ENCODE measurements at places on chromosomes 12 and 14. TPM values are rescaled to one million over a fixed set of nuclear protein-coding genes. Genes with fewer than 3 reads are reported as not detected.
A peak's percentile ranks its signal among the peaks of the same experiment; 100 is the strongest.

Gene OAS2
- total RNA-seq = 0.98 TPM

Gene AGAP2
- total RNA-seq = 0.40 TPM

Gene TSPAN11
- not detected for total RNA-seq

Gene NUAK1
- 8.3 TPM for total RNA-seq

Gene LRRC10
- total RNA-seq = not detected

Gene TAS2R30
- total RNA-seq = 2.9 TPM

Gene MYL2
- not detected for total RNA-seq

Gene ERH
- 197 TPM for total RNA-seq

Gene SERPINA3
- not detected for total RNA-seq

Gene GLIPR1L1
- not detected for total RNA-seq

Gene IAPP
- total RNA-seq = not detected

Gene CBX5
- 108 TPM for total RNA-seq

GRCh38 chr12:43291516-43291915 lies 260.5 kb downstream of the ADAMTS20 start:
- DNase-seq = no peak
- H3K4me1 ChIP-seq = no peaks in the 10 kb centered on the region
- no peaks in the 10 kb centered on the region for H3K27me3 ChIP-seq

GRCh38 chr12:103691063-103691462 lies 104.0 kb downstream of the STAB2 start:
- no peaks in the 10 kb centered on the region for H3K4me1 ChIP-seq
- no peak overlapping the region for H3K4me3 ChIP-seq
- H3K27ac ChIP-seq = no peak overlapping the region

GRCh38 chr14:54396493-54397335 lies at the start of gene CDKN3:
Gene CDKN3 (plus strand): TSS chr14:54397007. CDS start chr14:54397069, 62 bp downstream.
- 0 out of 2 replicates have a peak within 1 kb of the TSS, but pooled peaks have one; percentile 21 for H3K27ac ChIP-seq
- peak within 1 kb of the TSS; percentile 96 for H3K4me3 ChIP-seq
- H3K4me1 ChIP-seq = peaks cover 22% of the 10 kb centered on the region
- peak; percentile 97 for DNase-seq
- H3K27me3 ChIP-seq = no peaks in the 10 kb centered on the region

DNA sequence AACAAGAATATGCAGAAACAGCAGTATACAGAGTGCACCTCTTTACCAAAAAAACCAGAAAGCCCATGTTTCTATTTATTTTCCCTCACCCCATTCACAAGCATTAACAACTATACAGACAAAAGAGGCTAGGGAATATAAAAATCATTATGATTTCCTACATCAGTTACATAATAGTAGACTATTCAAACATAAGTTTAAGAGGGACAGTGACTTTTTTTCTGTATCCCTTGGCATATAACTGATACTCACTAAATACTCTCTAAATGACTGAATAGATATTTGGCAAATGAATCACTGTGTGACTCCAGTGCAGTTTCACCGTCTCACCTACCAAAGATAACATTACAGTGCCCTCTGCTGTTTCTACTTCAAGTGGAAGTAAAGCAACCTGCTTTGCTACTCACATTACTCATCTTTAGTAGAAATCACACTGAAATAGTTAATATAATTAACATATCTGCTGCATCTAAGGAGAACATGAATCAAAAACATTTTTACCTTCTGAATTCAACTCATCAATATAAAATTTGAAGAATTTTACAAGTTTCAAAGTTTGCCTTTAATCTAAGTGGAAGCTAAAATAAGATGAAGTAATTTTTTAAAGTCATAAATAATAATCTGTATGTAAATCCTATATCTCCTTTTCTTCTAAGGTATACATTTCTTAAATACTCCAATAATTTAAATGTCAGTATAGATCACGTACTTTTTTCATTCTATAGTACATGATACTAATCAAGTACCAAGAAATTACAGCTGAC lies 103.8 kb downstream of the OSBPL8 start:
- H3K27ac ChIP-seq = peak overlapping the region; percentile 78
- H3K27me3 ChIP-seq = no peaks in the 10 kb centered on the region
- H3K4me1 ChIP-seq = peaks cover 8% of the 10 kb centered on the region

GRCh38 chr12:59459966-59460660 lies 135.7 kb upstream of the SLC16A7 start:
- DNase-seq = peak; percentile 41
- H3K4me3 ChIP-seq = no peak overlapping the region
- H3K4me1 ChIP-seq = peaks cover 8% of the 10 kb centered on the region
- H3K36me3 ChIP-seq = no peaks in the 10 kb centered on the region
- no peak overlapping the region for H3K27ac ChIP-seq

- no peak overlapping the region for H3K4me3 ChIP-seq
- no peaks in the 10 kb centered on the region for H3K27me3 ChIP-seq
- no peak for DNase-seq
- no peak overlapping the region for H3K27ac ChIP-seq
- peaks cover 11% of the 10 kb centered on the region for H3K4me1 ChIP-seq
Measured at GRCh38 chr12:42908712-42909111, 319.2 kb upstream of the PRICKLE1 start.

- no peaks in the 10 kb centered on the region for H3K36me3 ChIP-seq
- H3K4me3 ChIP-seq = no peak overlapping the region
- no peaks in the 10 kb centered on the region for H3K4me1 ChIP-seq
- DNase-seq = no peak
Measured at GRCh38 chr12:16670456-16671050, 64.6 kb upstream of the LMO3 start.

DNA sequence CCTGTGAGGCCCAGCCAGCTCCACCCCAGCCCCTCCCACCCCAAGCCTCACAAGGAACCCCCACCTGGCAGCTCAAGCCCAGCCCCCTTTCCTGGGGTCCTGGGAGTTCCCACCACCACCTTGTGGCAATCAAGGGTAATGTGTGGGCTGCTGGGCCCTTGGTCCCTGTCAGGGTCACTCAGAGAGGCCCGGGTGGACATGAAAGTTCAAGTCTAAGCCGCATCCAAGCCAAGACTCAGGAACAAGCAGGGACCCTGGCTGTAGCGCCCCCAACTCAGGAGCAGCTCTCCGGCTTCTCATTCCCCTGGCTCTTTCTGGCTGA lies 106.4 kb upstream of the C14orf180 start:
- H3K4me1 ChIP-seq = no peaks in the 10 kb centered on the region
- no peak overlapping the region for H3K27ac ChIP-seq

DNA sequence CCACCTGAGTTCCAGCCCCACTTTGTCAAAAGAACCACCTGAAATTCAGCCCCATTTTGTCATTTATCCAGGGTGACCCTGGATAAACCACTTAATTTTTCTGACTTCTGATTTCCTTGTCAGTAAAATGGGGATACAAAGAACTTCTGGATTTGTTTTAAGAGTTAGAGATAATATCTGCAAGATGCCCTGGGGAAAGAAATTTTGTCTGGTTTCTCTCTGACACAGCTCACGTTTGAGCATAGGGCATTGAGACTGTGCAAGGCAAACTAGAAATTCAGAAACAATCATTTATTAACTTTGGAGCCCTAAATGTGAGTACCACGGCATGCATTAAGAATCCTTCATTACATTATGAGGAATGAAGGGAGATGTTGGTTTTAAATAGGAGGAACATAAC lies 37.2 kb downstream of the TMTC2 start:
- DNase-seq = no peak
- no peak overlapping the region for H3K4me3 ChIP-seq
- no peaks in the 10 kb centered on the region for H3K4me1 ChIP-seq
- no peaks in the 10 kb centered on the region for H3K36me3 ChIP-seq
- H3K27ac ChIP-seq = no peak overlapping the region
- no peaks in the 10 kb centered on the region for H3K27me3 ChIP-seq

DNA sequence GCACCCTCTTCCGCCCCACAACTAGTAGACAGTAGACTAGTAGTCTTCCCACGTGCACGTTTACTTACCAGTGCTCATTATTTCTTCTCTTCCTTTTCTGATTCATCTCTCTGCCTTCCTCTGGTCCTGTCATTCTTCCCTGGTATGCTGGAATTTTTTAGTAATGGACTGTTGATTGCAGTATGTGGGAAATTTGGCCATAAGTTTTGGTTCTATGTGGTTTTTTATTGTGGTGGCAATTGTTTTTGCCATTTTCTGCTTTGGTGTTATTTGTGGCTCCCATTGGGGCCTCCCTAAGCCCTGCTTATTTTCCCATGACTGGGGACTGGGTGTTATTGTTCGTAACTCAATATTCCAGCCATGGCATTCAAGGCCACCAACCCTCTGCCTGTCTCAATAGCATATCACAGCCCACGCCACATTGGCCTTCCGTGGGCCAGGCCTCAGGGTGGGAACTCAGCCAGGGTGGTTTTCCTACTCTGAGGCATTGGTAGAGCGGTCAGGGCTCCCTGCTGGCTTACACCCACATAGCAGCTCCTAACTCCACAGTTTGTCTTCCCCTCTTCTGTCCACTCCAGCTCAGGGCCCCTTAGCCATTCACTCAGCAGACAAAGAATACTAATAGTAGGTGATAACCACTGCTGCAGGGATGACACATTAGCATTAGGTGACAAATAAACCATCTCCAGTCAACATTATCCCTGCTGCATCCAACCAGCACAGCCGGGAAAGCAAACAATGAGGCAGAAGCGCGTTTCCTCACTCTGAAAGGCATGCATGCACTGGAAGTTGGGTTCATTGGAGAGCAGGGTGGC lies 321.5 kb downstream of the CACNA1C start:
- no peaks in the 10 kb centered on the region for H3K4me1 ChIP-seq
- H3K36me3 ChIP-seq = no peaks in the 10 kb centered on the region
- no peak overlapping the region for H3K4me3 ChIP-seq
- H3K27me3 ChIP-seq = peaks cover 86% of the 10 kb centered on the region
- no peak for DNase-seq
- H3K27ac ChIP-seq = no peak overlapping the region

- H3K27me3 ChIP-seq = no peaks in the 10 kb centered on the region
- H3K4me3 ChIP-seq = no peak overlapping the region
- no peak overlapping the region for H3K27ac ChIP-seq
- H3K4me1 ChIP-seq = peaks cover 7% of the 10 kb centered on the region
- no peak for DNase-seq
Measured at GRCh38 chr14:45114327-45114726, 20.0 kb downstream of the FKBP3 start.

DNA sequence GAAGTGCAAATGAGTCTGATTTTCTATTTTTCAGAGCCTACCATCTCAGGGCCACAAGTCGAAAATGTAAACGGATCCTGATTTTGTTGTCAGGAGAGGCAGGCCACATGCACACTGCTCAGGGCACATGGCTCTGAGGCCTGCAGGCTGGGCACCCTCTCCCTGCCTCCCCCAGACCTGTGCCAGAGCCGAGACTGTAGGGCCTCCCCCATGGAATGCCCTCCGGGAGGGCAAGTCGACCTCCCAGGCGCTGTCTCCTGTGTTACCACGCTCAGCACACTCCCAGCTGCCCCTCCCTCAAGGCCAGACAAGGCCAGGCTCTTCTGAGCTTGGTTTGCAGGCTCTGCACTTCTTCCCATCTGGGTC lies 121.7 kb downstream of the CRACR2A start:
- no peak overlapping the region for H3K27ac ChIP-seq
- no peak for DNase-seq
- no peaks in the 10 kb centered on the region for H3K4me1 ChIP-seq
- peaks cover 90% of the 10 kb centered on the region for H3K27me3 ChIP-seq

DNA sequence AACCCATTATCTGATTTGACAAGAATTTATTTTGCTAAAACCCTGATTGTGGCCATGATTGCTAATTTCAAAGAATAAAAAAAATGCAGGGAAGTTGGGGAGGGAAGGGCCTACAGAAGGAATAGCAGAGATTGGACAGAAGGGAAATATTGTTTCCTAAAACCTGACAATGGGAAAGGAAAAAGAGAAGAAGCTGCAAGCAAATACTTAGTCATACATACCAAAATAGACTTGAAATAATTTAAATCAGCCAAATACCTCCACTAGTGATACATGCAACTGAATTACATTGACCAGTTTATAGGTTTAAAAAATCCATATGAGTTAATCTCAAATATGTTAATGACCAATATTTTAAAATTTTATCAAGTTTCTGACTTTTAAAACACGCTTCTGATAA lies 75.1 kb downstream of the PELI2 start:
- no peaks in the 10 kb centered on the region for H3K27me3 ChIP-seq
- H3K27ac ChIP-seq = no peak overlapping the region
- no peaks in the 10 kb centered on the region for H3K4me1 ChIP-seq

GRCh38 chr14:67641902-67642749 lies 22.4 kb downstream of the ARG2 start:
- H3K36me3 ChIP-seq = no peaks in the 10 kb centered on the region
- H3K27me3 ChIP-seq = no peaks in the 10 kb centered on the region
- peaks cover 15% of the 10 kb centered on the region for H3K4me1 ChIP-seq
- no peak overlapping the region for H3K27ac ChIP-seq
- no peak overlapping the region for H3K4me3 ChIP-seq

DNA sequence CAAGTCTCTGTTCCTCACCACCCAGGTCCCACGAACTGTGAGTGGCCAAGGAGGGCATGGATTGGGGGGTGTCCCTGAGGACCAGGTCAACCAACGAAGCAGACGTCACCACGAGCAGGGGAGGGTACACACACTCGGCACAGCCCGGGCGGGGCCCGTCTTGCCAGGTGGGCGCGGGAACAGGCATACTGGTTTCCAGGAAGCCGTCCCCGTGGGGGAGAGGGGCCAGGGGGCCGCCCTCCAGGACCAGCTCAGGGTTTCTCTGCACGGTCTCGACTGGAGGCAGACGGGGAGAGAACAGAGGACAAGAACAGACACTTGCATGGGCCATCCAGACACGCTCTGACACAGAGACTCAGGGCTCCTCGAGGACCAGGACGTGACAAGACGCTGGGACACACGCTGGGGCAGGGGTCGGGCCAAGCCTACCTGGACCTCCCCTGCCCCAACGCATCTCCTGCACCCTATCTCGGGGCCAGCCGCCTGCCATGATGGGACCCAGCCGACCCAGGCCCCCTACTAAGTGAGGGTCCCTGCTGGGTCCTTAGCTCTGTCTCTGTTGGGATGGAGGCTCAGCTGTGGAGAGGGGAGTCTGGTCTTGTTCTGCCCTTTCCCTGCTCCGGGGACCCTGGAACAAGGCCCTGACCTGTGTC lies 11.3 kb downstream of the ARL6IP4 start:
- no peaks in the 10 kb centered on the region for H3K36me3 ChIP-seq
- H3K27me3 ChIP-seq = no peaks in the 10 kb centered on the region
- H3K4me1 ChIP-seq = no peaks in the 10 kb centered on the region
- H3K27ac ChIP-seq = no peak overlapping the region
- DNase-seq = no peak
- no peak overlapping the region for H3K4me3 ChIP-seq

GRCh38 chr14:22052795-22053194 lies 379.2 kb upstream of the OR4E1 start:
- H3K4me1 ChIP-seq = no peaks in the 10 kb centered on the region
- H3K27ac ChIP-seq = no peak overlapping the region
- DNase-seq = no peak
- no peak overlapping the region for H3K4me3 ChIP-seq
- no peaks in the 10 kb centered on the region for H3K27me3 ChIP-seq

- H3K4me3 ChIP-seq = no peak overlapping the region
- DNase-seq = no peak
- H3K36me3 ChIP-seq = no peaks in the 10 kb centered on the region
- no peaks in the 10 kb centered on the region for H3K27me3 ChIP-seq
- H3K27ac ChIP-seq = no peak overlapping the region
Measured at GRCh38 chr14:43735932-43736331, 771.2 kb downstream of the FSCB start.

GRCh38 chr14:101121508-101122139 lies 218.1 kb upstream of the RTL1 start:
- no peak overlapping the region for H3K27ac ChIP-seq
- DNase-seq = no peak
- no peak overlapping the region for H3K4me3 ChIP-seq
- H3K36me3 ChIP-seq = no peaks in the 10 kb centered on the region
